ENCODE measurements at places on chromosomes 13 and 19.

DNA sequence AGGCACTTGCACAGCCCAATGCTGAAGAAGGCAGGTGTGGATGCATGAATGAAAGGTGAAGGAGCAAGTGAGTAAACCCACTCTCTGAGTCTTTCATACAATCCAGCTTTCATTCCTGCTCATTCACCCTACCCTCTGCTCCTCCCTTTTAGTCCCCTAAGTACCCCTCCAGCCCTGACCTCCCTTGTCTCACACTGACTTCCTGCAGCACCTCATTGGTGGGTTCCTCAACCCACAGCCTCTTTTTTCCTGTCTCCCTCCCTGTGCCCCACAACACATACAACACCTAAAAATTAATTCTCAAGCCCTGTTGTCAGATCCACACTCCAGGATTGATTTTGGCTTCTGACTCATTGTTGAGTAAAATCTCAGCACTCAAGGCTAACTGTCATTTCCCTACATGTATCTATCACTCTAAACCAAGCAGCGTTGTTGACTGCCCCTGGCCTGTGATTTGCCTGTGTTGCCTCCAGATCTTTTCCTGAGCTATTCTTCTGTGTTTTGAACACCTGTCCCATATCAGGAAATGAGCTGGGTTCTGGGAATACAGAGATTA, 177.3 kb upstream of the SERP2 start:
- DNase-seq = no peak

DNA sequence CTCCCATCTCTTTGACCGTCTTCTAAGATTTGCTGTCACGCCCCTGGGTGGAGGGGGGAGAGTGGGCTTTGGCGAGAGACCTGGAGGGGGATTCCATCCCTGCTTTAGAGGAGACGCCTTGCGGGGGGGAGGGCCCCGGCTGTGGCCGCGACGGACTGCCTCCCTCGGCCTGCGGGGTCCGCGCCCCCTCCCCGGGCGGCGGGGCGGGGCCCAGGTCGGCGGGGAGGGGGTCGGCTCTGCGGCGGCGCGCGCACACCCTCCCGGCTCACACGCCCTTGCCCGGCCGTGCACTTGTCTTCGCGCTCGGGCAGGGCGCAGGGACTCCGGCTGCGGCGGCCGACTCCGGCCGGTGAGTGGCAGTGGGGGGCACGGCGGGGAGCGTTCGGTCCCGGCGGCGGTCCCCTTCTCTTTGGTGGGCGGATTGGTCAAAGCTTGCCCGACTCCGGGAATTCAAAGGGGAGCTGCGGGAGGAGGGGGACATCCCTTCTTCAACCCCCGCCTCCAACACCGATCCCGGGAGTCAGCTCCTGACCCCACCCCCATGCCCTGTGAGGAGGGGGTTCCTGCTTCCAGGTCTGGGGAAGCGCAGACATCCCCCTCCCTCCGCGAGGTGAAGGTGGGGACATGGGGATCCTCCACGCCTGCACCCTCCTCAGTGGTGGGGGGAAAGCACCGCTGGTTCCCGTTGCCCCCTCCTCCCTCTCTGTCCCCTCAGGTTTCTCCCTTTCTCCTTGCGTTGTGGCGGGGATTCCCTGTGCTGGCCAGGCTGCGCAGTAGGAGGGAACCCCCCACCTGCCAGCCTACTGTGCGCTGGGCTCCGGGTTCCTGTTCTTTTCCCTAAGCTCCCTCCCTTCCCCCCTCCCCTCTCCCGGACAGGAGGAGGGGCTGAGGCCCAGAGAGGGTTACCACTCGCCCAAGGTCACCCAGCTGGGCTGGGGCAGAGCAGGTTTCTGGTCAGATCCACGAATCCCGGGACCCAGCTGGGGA, 14.6 kb upstream of the KCNN1 start:
- DNase-seq = no peak

- DNase-seq = no peak
These were observed 481.4 kb downstream of the SUCLA2 start for GRCh38 chr13:47519626-47520025.

- DNase-seq = peak; percentile 9
These were observed 36.9 kb downstream of the RASA3 start for GRCh38 chr13:114095486-114095885.

DNA sequence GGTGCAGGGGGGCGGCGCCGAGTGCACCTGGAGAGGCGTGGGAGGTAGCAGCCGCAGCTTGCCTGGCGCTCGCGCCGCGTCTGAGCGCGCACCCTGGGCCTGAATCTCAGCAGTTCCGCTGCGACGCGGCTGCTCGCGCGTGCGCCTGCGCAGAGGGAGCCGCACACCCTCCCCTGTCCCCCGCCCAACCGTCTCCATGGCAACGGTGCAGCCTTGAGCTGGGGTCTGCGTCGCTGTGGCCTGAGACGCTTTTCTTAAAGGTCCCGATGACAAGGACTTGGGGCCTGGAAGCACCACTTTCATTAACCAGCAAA, at the start of gene PNMA8B:
Gene PNMA8B (minus strand): TSS at position 82 of the 314 bp plus-strand sequence. CDS start 402 bp downstream, outside the sequence.
- peak; percentile 91 for DNase-seq

DNA sequence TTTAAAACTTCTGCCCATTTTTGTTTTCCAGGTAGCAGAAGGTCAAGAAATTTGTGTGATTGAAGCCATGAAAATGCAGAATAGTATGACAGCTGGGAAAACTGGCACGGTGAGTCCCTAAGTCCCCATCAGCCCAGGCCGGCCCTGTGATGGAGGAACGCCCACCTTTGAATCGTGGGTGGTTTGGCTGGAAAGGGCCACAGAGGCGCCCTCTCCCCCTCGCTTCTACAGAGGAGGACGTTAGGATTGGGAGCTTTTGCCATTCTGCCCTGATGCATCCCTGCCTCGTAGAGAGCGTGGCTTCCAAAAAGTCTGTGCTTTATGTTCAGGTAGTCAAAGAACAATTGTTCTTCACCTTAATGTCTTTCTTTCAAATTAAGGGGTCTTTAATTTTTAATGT, 60.9 kb downstream of the GGACT start:
- DNase-seq = no peak

Measured in right hindlimb (tissue), 1 donor.